CD4-positive, alpha-beta T cell treated with Interleukin-10 for 1 hour (primary cell): ENCODE measurements at places on chromosomes 11 and 22.

- peak; percentile 11 for DNase-seq
Measured at GRCh38 chr11:68569357-68569756, 108.8 kb downstream of the PPP6R3 start.

- no peak for DNase-seq
Measured at GRCh38 chr11:126588630-126589491, 233.4 kb downstream of the ST3GAL4 start.

DNA sequence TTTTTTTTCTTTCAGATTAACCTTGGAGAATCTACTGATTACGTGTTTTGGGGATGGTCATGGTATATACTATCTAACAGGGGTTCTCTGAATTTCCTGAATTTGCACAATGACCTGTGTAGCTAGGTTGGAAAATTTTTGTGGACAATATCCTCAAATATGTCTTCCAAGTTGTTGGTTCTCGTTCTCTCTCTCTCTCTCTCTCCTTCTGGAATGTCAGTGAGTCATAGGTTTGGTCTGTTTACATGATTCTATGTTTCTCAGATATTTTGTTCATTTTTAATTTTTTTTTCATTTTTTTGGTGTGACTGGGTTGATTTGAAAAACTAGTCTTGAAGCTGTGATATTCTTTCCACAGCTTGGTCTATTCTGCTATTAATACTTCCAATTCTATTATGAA is 604.0 kb upstream of the ANO3 start:
- DNase-seq = no peak

DNA sequence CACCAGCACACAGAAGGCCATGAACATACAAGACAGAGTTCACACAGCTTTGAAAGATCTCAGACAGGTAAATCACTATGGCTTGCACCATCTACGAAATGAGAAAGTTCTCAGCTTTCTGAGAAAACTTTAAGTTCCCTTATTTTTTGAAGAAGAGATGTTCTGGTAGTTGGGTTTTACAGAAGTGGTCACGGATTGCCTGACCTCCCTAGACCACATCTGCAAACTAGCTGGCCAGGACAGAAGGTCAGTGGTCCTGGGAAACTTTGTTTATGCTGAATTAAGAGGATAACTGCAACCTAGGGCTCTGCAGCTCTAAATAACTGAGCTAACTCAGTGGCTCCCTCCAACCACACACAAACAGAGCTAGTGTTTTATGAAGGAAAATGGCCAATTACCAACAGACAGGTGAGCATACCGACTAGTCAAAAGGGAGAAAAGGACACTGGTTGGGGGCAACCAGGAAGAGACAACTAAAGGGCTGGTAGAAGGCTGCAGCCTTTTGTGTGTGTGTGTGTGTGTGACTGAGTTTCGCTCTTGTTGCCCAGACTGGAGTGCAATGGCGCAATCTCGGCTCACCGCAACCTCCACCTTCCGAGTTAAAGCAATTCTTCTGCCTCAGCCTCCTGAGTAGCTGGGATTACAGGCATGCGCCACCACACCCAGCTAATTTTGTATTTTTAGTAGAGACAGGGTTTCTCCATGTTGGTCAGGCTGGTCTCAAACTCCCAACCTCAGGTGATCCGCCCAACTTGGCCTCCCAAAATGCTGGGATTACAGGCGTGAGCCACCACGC is 8.5 kb upstream of the SCN2B start:
- no peak for DNase-seq

- no peak for DNase-seq
Measured at GRCh38 chr11:126079621-126080124, 17.0 kb upstream of the CDON start.

DNA sequence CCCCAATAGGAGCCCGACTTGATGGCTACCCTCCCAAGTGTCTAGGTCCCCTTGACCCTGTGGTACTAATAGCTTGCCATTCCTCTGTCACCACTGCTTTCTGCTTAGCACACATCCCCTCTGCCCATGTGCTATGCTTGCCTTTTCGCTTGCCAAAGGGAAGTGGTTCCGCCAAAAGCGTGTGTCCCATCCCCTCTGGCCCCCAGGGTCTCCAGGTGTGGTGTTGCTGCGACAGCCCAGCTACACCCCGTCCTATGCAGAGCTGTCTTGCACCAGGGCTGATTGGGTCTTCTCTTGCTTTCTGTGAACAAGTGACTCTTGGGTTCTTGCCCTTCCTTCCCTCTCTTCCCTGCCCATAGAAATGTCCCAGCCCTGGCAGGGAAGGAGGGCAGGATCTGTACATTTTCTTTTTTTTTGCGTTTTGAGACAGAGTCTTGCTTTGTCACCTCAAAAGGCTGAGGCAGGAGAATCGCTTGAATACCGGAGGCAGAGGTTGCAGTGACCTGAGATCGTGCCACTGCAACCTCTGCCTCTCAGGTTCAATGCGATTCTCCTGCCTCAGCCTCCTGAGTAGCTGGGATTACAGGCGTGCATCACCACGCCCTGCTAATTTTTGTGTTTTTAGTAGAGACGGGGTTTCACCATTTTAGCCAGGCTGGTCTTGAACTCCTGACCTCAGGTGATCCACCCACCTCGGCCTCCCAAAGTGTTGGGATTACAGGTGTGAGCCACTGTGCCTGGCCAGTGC is 3.9 kb downstream of the TANGO2 start:
- no peak for DNase-seq

GRCh38 chr11:88178191-88178590 is 2.9 kb upstream of the RAB38 start:
- no peak for DNase-seq

- no peak for DNase-seq
Measured at GRCh38 chr11:124600621-124601320, 10.5 kb upstream of the PANX3 start.

DNA sequence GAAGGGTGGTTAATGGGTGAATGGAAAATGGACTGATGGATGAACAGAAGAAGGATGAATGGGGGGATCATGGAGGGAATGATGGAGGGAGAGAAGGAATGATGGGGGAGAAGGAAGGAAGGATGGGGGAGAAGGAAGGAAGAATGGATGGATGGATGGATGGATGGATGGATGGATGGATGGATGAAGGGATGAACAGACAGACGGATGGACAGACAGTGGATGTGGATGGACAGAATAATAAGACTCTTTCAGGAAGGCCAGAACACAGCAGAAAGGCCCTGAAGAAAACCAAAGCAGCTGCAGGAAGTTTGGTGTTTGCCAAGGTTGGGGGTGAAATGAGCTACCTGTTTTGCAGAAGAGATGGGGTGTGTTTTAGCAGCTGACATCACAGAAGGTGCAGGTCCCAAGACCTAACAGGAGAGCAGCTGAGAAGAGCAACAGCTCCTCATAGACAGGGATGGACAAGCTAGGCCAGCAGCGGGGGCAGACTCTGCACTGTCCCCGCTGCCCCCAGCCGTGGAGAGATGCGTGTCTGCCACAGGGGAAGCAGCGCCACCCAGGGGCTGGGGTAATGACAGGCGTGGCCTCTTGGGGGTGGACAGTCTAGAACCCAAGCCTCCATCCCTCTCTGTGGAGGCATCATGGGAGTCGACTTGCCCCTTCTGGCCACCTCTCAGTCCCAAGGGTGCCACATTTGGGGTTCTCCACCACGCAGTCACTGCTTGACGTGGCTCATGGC is 17.9 kb downstream of the C1QTNF6 start:
- DNase-seq = no peak

DNA sequence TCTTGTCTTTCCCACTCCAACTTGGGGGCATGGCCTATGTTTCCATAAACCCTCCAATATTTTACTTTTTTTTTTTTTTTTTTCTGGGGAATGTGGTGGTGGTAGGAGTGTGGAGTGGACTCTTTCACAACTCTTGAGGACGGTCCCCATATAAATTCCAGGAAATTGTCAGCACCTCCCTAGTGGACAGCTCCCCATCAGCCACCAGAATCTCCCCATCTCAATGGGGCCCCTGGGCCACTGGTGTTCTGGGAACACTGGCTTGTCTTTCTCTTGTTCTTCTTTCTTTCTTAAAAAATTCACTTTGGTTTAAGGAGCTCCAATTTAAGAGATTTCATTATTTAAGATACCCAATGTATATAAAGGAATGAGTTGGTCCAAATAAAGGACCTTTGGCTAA is 74.1 kb downstream of the ADM start:
- DNase-seq = no peak

- no peak for DNase-seq
Measured at GRCh38 chr11:70225681-70226177, 22.6 kb downstream of the FADD start.

DNA sequence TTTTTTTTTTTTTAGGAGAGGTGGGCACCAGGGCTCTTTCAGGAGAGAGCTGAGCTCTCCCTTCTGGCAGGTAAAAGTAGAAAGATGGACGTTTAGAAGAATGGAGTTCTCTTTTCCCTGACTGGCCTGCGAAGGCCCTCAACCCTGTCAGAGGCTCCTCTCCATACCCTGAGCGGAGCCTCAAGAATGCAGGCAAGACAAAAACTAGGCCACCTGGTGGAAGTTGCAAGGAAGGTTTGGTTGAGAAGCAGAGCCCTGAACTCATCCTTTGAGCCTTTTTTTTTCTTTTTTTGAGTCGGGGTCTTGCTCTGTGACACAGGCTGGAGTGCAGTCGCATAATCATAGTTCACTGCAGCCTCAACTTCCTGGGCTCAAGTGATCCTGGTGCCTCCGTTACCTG is 1.4 kb downstream of the OTOG start:
- DNase-seq = no peak

GRCh38 chr11:96015906-96016565 is 92.1 kb upstream of the MTMR2 start:
- DNase-seq = peak; percentile 56

- no peak for DNase-seq
Measured at GRCh38 chr11:94776351-94777321, 8.5 kb downstream of the AMOTL1 start.

GRCh38 chr22:27835446-27835845 is 33.9 kb upstream of the MN1 start:
- DNase-seq = no peak

- DNase-seq = no peak
Measured at GRCh38 chr22:50733521-50734342, 4.3 kb upstream of the ACR start.

- DNase-seq = no peak
Measured at GRCh38 chr22:24376586-24376985, 50.8 kb upstream of the ADORA2A start.

- no peak for DNase-seq
Measured at GRCh38 chr22:28208036-28208435, 289.0 kb upstream of the PITPNB start.

- no peak for DNase-seq
Measured at GRCh38 chr11:130915603-130916237, 559 bp downstream of the SNX19 start.

DNA sequence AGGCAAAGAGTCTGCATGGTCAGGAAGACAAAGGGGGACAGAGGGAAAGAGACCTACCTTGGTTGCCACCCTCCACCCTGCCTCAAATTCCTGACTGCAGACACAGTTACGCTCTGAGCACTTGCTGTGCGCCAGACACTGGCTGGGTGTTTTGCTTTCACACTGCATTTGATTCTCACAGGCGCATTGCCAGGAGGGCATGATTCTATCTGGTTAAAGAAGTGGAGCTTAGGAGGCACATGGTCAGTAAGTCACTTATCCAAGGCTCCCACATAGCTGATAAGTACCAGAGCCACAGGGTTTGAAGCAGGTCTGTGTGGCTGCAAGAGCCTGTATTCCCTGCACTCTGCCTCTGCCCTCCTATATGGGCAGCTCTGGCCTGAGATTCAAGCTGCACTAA is 103.9 kb downstream of the TIMP3 start:
- no peak for DNase-seq

DNA sequence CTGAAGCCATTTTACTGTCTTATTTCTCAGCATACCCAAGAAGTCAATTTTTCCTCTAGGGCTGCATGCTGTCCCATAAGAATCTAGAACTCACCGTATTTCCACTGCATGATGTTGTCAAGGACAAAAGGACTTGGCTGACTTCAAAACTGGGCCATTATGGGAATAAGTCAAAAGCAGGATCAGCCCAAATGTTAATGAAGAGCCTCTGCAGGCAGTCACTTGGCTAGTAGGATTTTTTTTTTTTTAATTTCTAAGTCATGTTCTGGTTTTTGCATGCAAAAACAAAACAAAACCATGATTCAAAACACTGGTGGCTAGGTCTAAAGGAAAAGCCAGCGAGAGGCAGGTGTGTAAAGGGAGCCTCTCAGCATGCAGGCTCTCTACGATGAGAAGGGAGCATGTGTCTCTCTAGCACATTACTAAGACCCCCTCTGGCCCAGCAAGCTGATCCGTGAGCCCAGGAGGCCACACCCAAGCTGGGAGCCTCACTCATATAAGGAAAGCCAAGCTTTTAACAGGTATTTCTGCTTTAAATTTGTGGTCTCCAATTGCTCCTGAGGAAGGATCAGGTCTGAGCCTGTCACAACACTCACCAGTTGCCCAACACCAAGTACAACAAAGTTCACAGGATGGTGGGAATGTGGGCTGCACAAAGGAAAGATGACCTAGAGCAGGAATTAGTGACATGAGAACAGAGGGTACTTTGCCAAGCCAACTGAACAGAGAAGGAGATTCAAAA is 21.4 kb upstream of the STK33 start:
- DNase-seq = no peak

GRCh38 chr11:46345131-46345597 is 2.1 kb upstream of the DGKZ start:
- DNase-seq = no peak

GRCh38 chr11:16925561-16926065 is 88.6 kb downstream of the PLEKHA7 start:
- peak; percentile 3 for DNase-seq

- DNase-seq = peak; percentile 25
Measured at GRCh38 chr22:33018232-33018864, 39.8 kb downstream of the SYN3 start.

GRCh38 chr22:36383110-36383581 is 4.6 kb downstream of the MYH9 start:
- DNase-seq = peak; percentile 76

DNA sequence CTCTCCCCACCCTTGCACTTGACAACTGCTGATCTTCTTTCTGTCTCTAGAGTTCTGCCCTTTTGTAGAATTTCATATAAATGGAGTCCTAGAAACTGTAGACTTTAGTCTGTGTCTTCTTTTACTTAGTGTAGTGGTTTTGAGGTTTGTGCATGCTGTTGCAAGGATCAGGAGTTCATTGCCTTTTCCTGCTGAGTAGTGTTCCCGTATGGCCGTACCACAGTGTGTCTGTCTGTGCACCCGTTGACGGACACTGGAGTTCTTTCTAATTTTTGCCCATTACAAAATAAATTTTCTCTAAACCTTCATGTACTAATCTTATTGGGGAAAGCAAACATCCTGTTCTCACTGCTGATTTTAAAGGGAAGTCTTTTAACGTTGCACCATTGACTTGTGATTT is 138.1 kb downstream of the TBC1D22A start:
- no peak for DNase-seq

GRCh38 chr11:71425409-71425808 is 22.8 kb downstream of the DHCR7 start:
- no peak for DNase-seq

DNA sequence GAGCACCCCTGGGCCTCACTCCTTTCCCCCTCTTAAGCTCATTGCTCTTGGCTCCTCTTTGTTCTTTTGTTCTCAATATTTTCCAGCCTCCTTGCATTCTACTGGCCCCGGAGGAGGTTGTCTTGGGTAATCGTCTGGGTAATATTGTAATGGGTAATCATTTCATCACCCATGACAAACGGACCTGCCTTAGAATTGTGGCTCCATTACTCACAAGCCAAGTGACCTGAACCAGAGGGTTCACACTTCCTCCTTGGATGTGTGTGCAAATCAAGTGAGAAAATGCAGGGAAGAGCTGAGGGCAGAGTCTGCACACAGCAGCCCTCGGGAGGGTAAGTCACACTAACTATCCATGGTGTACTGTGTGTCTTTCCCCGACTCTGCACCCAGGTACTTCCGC is 305.0 kb downstream of the BUD13 start:
- DNase-seq = no peak
